ENCODE measurements at places on chromosomes 2 and 18.

DNA sequence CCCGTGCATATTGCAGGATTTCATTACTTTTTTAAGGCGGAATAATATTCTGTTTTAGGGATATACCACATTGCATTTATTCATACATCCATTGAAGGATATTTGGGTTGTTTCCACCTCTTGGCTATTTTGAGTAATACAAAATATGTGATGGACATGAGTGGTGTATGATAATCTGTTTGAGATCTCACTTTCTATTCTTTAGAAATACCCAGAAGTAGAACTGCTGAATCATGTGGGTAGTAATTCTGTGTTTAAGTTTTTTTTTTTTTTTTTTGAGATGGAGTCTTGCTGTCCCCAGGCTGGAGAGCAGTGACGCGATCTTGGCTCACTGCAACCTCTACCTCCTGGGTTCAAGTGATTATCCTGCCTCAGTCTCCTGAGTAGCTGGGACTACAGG, 201.4 kb downstream of the NYAP2 start:
- DNase-seq: no peak

DNA sequence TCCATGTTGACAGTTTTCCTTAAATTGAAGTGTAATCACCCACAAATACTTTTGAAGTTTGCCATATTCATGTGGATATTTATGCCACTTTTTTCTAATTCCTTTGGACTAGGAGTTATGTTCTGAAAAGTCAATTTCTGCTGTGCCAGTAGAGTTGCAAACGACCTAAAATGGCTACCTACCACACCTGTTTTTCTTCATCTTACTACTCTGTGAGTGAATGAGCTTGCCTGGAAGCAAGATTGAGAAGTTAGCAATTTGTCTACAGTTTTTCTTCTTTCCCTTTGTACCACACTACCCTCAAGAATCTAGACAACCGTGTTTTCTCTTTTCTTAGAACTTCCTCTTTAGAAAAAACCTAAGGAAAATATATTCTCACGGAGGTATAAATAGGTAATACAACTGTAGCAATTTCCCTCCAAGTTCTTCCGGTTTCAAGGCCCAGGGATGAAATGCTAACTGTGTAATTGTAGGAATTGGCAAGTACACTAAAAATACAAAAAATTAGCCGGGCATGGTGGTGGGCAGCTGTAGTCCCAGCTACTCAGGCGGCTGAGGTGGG, 7.3 kb upstream of the SLC39A10 start:
- no peak for DNase-seq

DNA sequence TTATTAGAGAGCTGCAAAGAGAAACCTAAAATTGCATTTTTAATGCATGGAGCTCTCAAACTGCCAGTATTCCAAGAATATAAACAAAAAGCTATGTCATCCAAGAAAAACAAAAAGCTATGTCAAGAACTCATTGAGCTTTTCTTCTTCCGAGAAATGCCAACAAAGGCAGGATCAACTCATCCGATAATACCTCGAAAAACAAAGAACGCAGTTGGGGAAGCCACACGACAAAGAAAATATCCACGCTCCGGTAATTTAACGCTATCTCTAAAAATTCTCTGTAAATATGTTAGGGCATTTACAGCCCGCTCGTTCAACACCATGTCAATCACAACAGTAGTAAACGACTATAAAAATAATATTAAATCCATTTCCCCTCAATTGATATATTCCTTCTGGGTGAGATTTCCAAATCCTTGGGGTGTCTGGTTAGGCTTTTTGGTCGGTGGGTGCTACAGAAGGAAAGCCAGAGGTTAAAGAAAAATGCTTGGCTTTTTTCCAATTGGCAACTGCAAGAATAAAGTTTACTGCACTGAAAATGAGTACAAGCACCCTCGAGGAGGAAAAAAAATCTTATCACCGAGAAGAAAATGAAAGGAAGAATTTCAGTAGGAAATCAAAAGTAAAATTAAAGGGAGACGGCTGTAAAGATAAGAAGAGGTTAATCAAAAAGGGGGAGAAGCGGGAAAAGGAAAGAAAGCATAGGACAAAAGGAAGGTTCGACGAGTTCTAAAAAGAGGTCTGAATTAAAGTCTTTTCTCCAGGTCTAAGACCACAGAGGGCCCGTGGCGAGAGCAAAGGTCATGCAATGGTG, 856 bp downstream of the TIA1 start:
- DNase-seq: no peak

DNA sequence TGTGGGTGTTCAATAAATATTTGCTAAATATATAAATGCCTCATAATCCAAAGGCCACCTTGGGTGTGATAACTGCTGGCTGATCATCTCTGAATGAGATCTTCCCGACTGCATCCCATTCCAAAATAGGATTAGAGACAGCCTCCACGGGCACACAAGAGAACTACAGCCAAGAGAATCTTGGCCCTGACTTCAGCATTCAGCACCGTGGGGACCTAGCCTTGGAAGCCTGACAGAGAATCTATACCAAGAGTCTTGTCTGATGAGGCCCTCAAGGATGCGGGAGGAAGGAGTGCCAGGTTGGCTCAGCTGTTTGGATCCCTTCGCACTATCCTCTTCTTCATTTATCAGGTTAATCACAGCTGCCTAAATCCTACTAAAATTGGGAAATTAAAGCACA, 85.8 kb downstream of the RBM43 start:
- DNase-seq: no peak

DNA sequence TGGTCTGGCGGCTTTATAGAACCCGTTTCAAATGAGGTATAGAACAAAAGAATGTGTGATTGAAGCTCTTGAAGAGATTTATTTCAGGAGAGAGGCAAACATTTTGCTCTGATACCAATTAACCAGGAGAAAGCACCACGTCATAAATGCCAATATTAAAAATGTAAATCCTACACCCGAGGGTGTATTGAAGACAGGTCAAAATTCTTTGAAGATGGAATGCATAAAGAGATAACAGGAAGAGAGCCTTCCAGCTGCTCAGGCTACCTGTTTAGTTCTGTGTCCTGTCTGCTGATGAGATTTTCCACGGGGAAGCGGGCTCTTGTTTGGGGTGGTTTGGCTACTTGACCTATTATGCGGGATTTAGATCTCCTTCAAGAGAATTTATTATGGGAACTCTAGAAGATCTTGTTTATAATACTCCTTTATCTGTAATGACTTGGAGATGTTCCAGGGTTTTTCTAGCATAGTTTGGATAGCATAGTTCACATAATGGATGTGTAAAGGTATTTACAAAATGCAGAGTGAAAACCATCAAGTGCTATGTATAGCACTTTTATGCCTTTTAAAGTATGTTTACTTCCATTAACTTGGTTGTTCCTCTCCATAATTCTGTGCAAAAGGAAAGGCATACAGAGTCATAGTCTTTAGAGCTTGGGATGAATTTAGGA, 204.5 kb upstream of the SPRED2 start:
- DNase-seq: no peak

GRCh38 chr2:27583390-27583915, 611 bp downstream of the ZNF512 start:
- no peak for DNase-seq

- DNase-seq: no peak
Observed at GRCh38 chr2:235026649-235027557, 75.1 kb downstream of the SH3BP4 start.

All from kidney (tissue), 22 donors.